Stimulated activated CD4-positive, alpha-beta T cell treated with anti-CD3 and anti-CD28 coated beads, Interleukin-1b, Interleukin-23, amount 100 ng/mL, for 48 hours (primary cell): ENCODE measurements at places on chromosomes 16 and 17.

GRCh38 chr16:86569701-86570447 lies 3.2 kb downstream of the FOXC2 start:
- no peak for DNase-seq

DNA sequence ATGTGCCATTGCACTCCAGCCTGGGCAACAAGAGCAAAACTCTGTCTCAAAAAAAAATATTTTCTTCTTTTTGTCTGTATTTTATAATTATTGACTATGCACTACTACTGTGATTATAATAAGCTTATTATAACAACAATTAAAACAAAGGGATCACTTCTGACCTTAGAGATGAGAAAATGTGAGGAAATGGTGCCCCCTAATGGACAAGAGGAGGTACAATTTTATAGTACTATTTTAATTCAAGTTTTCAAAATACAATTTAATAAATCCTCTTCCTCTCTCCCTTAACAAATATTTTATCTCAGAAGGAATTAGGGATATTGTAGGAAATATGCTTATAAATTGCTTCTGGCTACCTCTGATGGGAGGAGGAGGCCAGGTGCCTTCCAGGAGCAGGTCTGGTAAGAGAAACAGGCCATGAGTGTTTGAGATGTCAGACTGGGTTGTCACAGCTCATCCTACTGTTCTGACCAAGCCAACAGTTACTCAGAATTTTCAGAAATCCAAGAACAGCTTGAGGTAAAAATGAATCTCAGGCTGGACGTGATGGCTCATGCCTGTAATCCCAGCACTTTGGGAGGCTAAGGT lies 14.0 kb downstream of the VPS53 start:
- DNase-seq, result no peak

DNA sequence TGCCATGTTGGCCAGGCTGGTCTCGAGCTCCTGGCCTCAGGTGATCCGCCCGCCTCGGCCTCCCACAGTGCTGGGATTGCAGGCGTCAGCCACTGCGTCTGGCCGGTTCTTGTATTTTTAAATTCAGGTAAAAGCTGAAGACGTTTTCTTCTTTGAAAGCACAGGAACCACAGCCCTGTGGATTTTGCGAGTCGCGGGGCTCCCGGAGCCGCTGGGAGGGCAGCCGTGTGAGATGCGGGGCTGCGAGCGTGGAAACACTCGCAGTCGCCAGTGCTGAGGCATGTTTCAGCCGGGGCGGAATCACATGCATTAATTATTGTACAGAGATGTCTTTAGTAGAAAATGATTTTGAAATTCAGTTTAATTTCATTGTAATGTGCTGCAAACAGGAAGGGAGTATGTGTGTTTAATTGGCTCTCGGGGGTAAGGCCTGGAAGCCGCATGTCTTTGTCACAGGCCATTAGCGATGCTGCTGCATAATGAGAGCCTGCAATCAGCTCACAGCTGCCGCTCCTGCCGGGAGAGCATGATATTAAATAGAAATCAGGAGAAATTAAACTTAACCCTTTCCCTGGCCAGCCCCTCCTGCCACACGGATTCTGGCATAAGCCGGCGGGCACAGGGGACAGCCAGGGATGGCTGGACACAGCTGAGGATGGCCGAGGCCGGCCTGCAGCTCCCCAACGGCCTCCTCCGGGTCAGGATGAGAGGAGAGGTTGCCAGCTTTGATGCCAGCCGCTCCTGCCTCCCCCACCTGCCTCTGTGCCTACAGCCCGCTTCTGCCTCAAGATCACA lies 35.4 kb upstream of the CDH15 start:
- no peak for DNase-seq

- no peak for DNase-seq
Measured at GRCh38 chr17:22703786-22704441, 1011.6 kb downstream of the KCNJ18 start.

GRCh38 chr16:85428899-85429775 lies 184.0 kb upstream of the GSE1 start:
- no peak for DNase-seq
